Activated naive CD4-positive, alpha-beta T cell treated with anti-CD3 and anti-CD28 coated beads, Interleukin-2, amount 50 U/mL, for 72 hours (primary cell): ENCODE measurements at places on chromosomes 4 and X.

- no peak for DNase-seq
Measured at GRCh38 chrX:138929926-138930582, 218.5 kb upstream of the FGF13 start.

- no peak for DNase-seq
Measured at GRCh38 chr4:2848449-2848848, 4.8 kb downstream of the ADD1 start.

GRCh38 chr4:71065991-71066510 is 72.6 kb downstream of the DCK start:
- no peak for DNase-seq

GRCh38 chr4:48137846-48138245 is 3.8 kb upstream of the TXK start:
- no peak for DNase-seq

DNA sequence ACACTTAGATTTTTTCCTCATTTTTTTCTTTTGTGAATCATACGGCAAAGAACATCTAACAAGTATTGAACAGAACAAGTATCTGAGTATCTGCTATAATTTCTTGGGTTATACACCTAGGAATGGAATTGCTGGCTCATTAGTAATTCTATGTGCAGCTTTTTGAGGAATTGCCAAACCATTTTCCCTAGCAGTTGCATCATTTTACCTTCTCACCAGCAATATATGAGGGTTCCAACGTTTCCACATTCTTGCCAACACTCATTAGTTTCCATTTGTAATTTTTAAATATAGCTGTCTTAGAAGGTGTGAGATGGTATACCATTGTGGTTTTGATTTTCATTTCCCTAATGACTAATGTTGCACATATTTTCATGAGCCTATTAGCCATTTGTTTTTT is 41.1 kb upstream of the DCAF8L1 start:
- no peak for DNase-seq

- no peak for DNase-seq
Measured at GRCh38 chr4:30950737-30951136, 230.6 kb downstream of the PCDH7 start.

DNA sequence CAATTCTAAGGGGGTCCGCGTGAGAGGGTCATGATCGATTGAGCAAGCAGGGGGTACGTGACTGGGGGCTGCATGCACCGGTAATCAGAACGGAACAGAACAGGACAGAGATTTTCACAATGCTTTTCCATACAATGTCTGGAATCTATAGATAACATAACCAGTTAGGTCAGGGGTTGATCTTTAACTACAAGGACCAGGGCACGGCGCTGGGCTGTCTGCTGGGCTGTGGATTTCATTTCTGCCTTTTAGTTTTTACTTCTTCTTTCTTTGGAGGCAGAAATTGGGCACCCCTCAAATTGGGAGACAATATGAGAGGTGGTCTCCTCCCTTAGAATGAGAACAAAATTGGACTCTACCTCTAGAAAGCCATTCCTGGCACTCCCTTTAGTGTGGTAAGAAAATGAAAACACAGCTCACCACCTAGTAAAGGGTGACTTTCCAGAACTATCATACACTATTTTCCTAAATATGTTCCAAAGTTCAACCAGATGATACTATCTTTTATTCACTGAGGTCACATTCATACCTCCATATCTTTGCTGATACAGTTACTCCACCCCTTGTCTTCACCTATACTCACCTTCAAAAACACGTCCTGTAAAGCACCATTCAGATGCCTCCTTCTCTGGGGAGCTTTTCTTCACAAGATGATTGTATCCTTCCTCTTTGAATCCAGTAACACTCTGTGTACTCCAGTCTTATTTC is 1058.3 kb upstream of the SLIT2 start:
- DNase-seq, result no peak
